ENCODE measurements at places on chromosomes 6 and 20.
A peak's percentile ranks its signal among the peaks of the same experiment; 100 is the strongest.

GRCh38 chr20:17227219-17227575 is 357 bp downstream of the PCSK2 start:
- no peak for DNase-seq

- DNase-seq, result no peak
Observed at GRCh38 chr6:105936972-105937371, 149.2 kb upstream of the PRDM1 start.

DNA sequence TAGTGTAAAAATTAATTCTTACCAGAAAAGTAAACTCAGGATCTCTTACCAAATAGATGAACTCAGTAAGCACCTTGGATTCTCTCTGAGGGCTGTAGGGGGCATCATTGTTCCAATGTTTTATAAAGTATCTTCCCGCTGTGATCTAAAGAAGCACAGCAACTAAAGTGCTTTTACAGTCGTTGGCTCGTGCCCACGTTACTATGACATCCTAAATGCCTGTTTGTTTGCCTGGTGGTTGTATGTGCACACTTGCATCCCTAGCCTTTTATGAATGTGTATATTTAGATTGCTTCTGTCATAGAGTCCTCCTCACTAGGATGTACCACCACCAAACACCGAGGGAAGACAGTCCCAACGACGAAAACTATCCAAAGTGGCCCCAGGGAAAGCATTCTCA is 34.5 kb downstream of the SLX4IP start:
- DNase-seq, result no peak

DNA sequence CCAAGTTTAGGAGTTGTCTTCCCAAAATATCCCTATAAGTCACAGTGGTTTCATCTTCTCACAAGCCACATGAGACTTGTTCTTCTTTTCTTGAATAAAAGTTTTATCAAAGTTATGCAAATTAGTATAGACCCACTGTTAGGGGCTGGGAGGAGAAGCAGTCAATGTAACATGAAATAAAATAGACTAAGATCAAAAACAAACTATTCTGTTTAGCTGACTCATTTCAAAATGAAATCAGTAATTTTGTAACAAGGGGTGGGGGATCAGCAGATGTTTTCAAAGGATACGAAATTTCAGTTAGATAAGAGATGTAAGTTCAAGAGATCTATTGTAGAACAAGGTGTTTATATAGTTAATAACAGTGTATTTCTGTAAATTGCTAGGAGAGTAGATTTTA is 339.6 kb upstream of the PRDM1 start:
- peak; percentile 22 for DNase-seq

Data from GM06990 (cell line).